Fibroblast of villous mesenchyme (primary cell): ENCODE measurements at places on chromosomes 11 and 22. TPM values are rescaled to one million over a fixed set of nuclear protein-coding genes. Genes with fewer than 3 reads are reported as not detected.

The ANO5 gene
- under 0.01 and 0.32 TPM in 2 replicates for total RNA-seq

DNA sequence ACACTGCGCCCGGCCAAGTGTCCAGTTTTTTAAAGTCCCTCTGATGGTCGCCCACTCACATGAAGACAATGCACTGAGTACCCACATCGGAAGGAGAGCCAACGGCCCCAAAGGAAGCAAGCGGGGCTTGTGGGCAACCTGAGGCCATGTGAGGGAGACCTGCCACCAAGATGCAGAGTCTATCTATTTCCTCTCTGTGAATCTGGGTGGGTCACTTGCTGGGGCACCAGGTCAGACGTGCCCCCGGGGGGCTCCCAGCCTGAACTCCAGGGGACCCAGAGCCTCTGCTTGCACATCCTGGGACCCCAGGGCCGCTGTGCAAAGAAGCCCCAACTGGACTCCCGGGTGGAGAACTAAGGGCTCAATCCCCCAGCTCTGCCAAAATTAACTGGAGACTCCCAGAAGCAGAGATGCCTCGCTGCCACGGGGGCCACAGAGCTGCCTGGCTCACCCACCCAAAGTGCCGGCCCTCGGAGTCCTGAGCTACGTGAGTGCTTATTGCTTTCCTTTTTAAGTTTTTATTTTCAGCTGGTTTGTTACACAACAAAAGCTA, 106.4 kb downstream of the BRD1 start:
- DNase-seq: no peak

- peak; percentile 71 for DNase-seq
Measured at GRCh38 chr22:31870890-31871289, 73.4 kb upstream of the YWHAH start.

- peak; percentile 49 for DNase-seq
Measured at GRCh38 chr22:20567371-20567847, 60.0 kb downstream of the MED15 start.

- no peak for DNase-seq
Measured at GRCh38 chr11:199004-199581, 6.2 kb downstream of the SCGB1C1 start.

- no peak for DNase-seq
Measured at GRCh38 chr11:71396548-71397123, 51.6 kb downstream of the DHCR7 start.

- no peak for DNase-seq
Measured at GRCh38 chr22:22735695-22736611, 91.5 kb downstream of the GGTLC2 start.

The OR5M11 gene
- total RNA-seq: not detected in 2 replicates

The ADM gene
- total RNA-seq: 536 and 925 TPM in 2 replicates

DNA sequence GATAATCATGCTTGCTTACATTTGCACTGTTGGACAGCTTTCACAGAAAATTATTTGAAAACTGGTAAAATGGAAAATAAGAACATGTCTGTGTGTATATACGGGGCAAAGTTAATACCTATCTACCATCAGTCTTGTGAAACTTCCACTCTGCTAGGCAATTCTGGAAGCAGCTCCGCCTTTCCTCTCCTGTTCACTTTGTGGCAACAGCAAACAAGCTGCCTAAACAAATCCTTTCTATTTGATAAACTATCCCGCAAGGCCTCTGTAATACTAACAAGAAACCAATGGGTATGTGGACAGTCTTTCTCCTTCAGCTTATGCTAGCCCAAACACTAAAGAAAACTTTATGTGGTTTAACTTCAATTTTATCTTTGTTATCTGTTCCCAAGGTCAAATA, 39.2 kb upstream of the RAPSN start:
- peak; percentile 81 for DNase-seq

- no peak for DNase-seq
Measured at GRCh38 chr22:49457946-49458707, 369.5 kb downstream of the BRD1 start.

DNA sequence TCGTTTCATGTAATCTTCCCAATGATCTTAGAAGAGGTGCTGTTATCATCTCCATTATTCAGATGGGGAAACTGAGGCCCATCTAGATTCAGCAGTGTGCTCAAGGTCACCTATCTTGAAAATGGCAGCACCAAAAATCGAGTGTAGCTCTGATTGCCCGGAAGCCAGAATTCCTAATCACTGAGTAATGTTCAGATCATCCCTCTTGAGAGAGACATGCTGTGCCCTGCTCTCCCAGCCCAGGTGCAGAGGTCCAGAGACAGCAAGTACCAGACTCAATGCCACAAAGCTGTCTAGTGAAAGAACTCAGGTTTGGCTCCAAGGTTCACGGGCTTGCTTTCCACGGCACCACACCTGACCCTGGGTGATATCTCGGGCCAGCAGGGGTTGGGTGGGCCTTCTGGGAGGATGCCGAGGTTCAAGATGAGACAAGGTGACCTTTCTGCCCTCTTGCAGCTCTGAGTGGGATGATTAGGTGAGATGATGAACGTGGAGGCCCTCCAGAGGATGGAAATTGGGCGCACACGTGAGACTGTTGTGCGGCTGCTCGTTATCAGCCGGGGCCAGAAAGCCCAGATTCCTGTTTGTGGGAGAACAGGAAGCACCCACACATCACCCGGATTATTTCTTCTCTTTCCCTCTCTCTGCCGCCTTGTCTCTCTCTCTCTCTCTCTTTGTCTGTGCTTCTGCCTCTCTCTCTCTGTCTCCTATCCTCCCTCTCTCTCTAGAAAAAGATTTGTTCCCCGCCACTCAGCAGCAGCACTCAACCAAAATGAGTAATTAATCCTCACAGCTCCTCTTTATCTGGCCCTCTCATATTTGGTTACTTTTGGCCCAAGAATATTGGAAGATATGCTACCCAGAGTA, 19.0 kb upstream of the RASD2 start:
- DNase-seq: no peak

- no peak for DNase-seq
Measured at GRCh38 chr11:69906453-69906907, 87.3 kb upstream of the FGF3 start.

The OR6A2 gene
- 0.32 and 0.43 TPM in 2 replicates for total RNA-seq

- no peak for DNase-seq
Measured at GRCh38 chr11:65742353-65742752, 21.8 kb upstream of the RNASEH2C start.

- DNase-seq: peak; percentile 78
Measured at GRCh38 chr11:126857860-126858808, 142.4 kb downstream of the KIRREL3 start.

The PLXNB2 gene
- 148 and 168 TPM in 2 replicates for total RNA-seq

DNA sequence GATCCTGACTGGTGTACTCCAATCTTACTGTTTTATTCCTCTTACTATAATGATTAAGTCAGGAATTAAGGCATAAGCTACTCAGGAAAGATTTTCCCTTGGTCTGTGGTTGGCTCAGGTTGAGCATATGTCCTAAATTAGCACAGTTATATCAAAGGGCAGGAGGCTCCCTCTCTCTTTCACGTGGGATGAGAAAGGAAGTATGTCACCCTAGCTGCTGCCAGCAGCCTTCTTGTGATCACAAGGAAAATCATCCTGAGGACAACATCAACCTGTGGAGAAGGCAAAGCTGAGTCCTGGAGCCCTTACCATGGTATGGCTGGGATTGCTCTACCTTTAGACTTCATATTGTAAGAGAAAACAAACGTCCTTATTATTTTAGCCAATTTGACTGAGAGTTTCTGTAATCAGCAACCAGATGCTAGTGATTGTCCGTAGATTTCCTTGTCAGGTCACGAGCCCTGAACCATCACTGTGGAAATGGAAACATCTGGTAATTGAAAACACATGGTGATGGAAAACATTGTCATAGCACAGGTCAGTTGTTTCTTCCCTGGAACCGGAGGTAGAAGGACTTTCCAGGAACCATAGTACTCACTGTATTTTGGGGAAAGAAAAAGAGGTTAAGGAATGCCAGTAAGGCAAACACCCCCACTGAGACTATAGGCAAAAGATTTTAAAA, 40.6 kb upstream of the DEUP1 start:
- DNase-seq: peak; percentile 28

DNA sequence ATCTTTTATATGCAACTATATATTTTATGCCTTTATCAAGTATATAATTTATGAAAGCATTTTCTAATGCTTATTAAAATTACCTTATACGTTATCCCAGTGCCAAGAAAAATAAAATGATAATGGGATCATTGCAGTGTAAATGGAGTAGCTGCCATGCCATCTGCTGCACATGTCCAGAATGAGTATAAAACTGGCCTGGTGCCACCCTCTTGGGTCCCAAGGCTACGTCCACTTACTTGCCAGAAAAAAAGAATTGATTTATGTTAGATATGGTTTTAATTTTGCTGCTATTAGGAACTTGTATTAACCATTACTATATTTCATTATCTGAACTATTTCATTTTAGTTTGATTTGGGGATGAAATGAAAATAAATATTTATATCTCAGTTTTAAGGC, 1127.1 kb upstream of the CNTN5 start:
- no peak for DNase-seq

The FOSL1 gene
- total RNA-seq: 18.0 and 41.0 TPM in 2 replicates

GRCh38 chr11:4766420-4767043, 3.2 kb downstream of the OR51F1 start:
- no peak for DNase-seq

DNA sequence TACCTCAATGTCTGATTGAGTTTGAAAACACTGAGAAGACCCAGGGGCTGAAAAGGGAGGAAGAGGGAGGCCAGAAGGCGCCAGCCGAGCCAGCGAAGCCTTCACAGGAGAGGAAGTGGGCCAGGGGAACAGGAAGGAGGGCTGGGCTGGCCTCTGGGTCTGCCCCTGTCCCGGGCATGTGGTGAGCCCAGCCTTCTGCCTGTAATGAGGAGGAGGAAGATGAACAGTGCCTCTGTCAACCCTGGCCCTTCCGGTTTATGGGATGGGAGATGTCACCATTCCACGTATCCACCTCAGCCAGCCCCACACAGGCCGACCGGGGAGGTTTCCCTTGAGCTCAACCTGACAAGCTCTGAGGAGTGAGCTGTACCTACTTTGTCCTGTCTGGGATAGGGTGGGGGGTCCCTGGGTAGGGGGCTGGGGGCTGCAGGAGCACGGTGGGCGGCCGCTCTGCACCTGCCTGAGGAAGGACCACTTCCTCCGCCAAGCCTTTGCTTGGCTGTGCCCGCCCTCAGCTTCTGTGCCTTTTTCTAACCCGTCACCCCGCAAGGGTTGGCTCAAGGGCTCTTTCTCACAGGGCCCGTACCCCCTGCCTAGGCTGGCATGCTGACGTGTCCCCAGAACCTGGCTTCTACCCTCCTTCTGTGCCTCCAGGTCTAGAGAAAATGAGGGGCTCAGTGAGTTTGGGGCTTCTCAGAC, 2.0 kb downstream of the PARVG start:
- DNase-seq: no peak

GRCh38 chr11:60305906-60306619, 21.0 kb upstream of the MS4A6E start:
- peak; percentile 2 for DNase-seq

- DNase-seq: peak; percentile 53
Measured at GRCh38 chr11:66543263-66544107, 2.4 kb downstream of the ZDHHC24 start.

- DNase-seq: peak; percentile 55
Measured at GRCh38 chr22:41305646-41306045, 4.3 kb downstream of the ZC3H7B start.

GRCh38 chr11:46916286-46917108, 1.9 kb downstream of the LRP4 start:
- DNase-seq: peak; percentile 74

DNA sequence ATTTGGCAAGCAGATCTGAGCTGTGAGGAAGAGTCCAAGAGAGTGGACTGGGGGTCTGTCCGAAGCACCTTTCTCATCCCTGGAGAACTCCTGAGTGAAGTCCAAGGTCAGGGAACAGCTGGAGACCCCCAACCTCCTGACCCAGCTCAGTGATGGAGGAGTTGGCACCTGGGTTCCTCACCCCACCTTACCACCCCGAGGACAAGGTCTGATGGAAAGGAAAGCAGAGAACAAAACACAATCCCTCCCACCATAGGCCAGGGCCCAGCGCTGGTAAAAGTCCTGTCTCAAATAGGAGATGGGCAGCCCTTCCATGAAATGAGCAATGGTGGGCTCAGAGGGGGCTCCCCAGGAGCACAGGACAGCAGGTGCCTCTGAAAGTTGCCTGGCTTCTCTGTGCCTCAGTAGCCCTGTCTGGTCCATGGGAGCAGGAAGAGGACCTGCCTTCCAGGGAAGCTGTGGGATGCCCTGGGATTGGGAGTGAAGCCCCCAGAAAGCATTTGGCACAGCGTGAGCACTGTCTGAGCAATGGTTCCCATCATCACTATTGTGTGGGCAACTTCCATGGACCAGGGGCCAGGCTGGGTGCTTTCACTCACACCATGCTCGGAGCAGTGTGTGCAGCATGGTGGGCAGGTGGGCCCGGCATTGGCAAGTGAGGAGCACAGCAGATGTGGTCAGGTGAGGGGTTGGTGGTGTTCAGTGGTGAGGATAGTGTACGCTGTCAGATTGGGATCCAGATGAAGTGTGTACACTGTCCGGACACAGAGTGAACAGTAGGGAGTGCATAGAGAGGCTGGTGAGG, 7.5 kb downstream of the TRIM29 start:
- DNase-seq: no peak

DNA sequence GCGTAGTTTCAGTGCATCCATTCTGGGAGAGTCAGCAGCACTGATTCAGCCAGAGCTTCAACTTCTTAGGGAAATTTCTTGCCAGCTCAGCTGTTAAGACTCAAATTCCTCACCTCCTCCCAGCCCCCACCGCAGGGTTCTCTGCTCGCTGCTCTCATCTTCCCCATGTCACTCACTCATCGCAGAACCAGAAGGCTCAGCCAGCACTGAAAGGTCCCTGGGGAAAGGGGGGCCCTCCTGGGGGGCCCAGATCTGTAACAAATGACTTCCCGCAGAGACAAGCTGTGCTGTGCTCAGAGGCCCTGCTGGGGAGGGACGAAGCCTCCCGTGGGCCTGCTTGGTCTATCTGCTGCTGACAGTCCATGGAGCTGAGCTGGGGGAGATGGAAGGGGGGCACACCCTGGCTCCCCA, 220.6 kb downstream of the NTM start:
- DNase-seq: no peak

- DNase-seq: peak; percentile 9
Measured at GRCh38 chr11:92340839-92341238, 116.2 kb downstream of the FAT3 start.

- DNase-seq: no peak
Measured at GRCh38 chr11:1969776-1970175, 22.6 kb downstream of the MRPL23 start.

GRCh38 chr22:20111689-20112622, 3.9 kb upstream of the RANBP1 start:
- DNase-seq: no peak
